ENCODE measurements at places on chromosomes 7 and 10. TPM values are rescaled to one million over a fixed set of nuclear protein-coding genes. Genes with fewer than 3 reads are reported as not detected.
A peak's percentile ranks its signal among the peaks of the same experiment; 100 is the strongest.

DNA sequence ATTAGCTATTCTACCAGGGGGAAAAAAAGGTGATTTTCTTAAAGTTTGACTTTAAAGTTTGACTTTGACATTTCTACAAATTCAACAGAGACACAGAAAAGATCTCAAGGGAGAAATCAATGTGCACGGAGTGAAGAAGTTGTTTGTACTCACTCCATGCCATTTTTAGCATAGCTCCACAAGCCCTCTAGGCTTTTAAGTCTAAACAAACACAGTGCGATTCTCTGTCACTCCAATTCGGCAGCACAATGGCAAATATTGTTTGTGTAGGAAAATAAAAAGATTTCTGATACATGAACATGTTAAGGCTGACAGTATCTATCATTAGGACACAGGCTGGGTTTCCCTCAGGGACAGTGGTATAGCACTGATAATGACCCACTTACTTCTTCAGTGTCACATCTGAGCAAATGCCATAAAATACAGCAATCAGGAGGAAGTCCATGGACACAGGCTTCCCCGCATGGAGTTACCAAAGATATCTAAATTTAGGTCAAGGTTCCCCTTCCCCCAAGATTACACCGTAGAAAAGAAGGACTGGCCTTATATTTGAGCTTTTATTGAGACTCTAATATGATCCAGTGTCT, 28.0 kb downstream of the GSAP start:
- DNase-seq = no peak

DNA sequence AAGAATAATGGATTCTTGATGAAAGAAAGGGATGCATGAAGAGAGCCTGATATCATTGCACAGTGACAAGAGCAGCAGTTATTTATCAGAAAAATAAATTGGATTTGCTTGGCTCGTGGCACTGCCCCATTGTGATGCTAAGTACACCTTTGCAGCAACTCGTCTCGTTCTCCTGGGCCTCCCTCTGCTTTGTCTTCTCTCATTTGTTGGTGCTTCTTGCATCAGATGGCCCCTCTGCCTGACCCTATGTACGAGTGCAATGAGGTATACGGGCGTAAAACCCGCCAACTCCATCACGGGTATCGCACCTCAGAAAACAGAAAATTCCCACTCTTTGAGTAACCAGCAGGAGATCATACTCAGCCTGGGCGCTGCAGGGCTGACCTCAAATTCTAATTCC, 107.2 kb upstream of the C10orf90 start:
- DNase-seq = no peak

DNA sequence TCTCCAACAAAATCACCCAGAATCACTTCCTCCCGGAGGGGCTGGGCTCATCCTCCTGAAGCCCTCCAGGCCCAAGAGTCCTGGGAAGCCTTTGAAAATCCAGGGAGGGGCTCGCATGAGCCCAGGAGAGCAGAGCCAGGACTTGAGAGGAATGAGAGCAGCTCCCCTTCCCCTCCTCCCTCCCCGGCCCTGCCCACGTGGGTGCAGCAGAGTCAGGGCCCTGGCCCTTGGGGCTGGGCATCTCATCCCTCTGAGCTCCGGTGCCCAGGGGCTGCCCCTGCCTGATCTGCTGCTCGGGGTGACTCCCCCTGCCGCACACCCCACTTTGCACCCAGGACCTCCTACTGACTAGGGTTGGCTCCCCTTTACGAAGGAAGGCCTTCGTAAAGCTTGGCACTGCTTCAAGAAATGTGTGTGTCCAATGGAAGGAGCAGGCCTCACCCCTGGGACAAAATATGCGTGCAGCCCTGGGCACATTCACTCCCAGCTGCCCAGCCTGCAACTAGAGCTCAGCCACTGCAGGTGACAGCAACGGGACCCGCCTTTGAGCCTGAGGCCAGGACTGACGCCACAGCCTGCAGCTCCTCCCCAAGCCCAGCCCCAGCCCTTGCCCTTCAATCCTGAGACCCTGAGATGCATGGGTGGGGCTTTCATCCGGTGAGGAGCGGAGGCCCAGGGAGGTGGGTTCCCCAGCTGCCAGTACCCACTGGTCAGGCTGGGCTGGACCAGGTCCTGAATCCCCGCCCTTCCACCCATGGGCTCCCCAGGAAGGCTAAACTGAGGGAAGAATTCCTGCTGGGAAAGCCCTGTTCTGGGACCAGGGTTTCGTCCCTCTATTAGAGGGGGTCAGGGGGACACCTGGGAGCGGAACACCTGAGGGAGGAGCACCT, 21.8 kb downstream of the PWWP2B start:
- DNase-seq = no peak

- no peak for DNase-seq
Observed at GRCh38 chr7:45654341-45654740, 80.2 kb downstream of the ADCY1 start.

DNA sequence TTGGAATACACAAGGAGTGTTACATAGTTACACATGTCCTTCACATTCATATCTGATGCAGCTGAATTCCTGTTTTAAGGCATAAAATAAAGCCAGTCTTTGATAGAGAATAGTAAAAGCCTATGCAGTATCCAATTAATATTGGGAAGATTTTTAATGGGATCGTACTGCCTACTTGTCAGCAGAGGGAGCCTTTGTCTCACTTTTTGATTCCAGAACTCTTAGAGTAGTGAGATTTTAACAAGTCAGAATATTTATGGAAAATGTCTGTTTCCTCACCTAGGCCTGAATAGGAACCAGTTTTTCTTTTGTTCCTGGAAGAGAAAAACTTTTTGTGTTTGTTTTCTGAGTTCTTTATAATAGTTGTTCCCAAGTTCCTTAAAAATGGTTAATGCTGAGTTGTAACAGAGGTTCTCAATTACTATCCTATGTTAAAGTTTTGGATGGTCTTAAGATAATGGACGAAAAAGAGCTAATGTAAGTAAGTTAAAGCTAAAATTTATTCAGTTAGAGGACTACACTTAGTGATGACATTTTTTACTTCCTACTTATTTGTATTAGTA, 114.0 kb downstream of the BBS9 start:
- no peak for DNase-seq

SCIN gene
- 0.05 TPM for total RNA-seq

GRCh38 chr10:113961182-113962031, 82.3 kb upstream of the ADRB1 start:
- peak; percentile 82 for DNase-seq

EN2 gene
- not detected for total RNA-seq
